ENCODE measurements at places on chromosomes 6 and 20.

DNA sequence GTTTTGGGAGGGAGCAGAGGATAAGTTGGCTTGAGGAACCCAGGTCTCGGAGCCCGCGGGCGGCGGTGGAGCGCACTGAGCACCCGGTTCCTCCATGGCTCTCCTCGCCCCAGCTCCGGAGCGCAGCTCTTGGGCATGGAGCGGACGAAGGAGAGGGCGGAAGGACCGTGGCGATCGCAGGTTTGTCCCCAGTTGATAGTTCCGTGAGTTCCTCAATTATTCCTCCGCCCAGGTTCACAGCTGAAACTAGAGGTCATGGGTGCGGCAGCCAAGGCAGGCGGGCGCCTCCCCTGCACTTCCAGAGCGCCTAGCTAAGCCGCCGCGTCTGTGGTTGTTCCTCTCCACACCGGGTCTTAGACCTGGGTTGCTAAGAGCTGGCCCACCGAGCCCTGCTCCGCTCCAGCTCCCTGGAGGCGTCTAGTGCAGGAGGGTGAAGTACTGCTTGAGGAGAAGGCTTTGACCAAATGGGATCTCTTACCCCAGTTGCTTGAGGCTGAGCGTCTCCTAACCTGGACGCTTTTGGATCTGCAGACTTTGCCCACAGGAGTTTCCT is at the start of gene HTR1B:
HTR1B (minus strand) TSS at position 184 of the 553 bp plus-strand sequence; CDS start at position 96, 88 bp downstream.
- peaks cover 9% of the 10 kb centered on the region for H3K4me1 ChIP-seq
- no peak within 1 kb of the TSS for H3K27ac ChIP-seq
- no peak for DNase-seq
- H3K4me3 ChIP-seq: no peak within 1 kb of the TSS
- peaks cover 14% of the 10 kb centered on the region for H3K27me3 ChIP-seq
- no peaks in the 10 kb centered on the region for H3K36me3 ChIP-seq

GRCh38 chr6:148257810-148258209 is 84.8 kb upstream of the SASH1 start:
- no peak overlapping the region for H3K4me3 ChIP-seq
- no peak overlapping the region for H3K27ac ChIP-seq
- DNase-seq: no peak
- H3K36me3 ChIP-seq: no peaks in the 10 kb centered on the region

DNA sequence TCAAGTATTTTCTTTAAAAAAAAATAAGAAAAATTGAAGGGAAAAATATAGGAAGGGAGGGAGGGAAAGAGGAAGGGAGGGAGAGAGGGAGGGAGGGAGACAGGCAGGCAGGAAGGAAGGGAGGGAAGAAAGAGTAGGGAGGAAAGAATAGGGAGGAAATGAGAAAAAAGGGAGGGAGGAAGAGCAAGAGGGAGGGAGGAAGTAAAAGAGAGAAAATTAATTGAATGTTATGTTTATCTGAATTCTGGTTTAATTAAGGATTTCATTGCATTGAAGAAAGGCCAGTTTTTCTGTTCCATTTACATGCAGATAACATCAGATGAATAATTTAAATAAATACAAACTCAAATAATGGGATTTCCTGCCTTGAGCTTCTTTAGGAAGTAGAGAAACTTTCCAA is 47.8 kb downstream of the TENT5A start:
- H3K36me3 ChIP-seq: no peaks in the 10 kb centered on the region
- H3K4me3 ChIP-seq: no peak overlapping the region
- no peaks in the 10 kb centered on the region for H3K4me1 ChIP-seq
- H3K27ac ChIP-seq: no peak overlapping the region
- no peaks in the 10 kb centered on the region for H3K27me3 ChIP-seq

GRCh38 chr6:138963119-138963518 is 24.9 kb downstream of the REPS1 start:
- no peaks in the 10 kb centered on the region for H3K27me3 ChIP-seq
- no peak overlapping the region for H3K4me3 ChIP-seq
- DNase-seq: no peak

DNA sequence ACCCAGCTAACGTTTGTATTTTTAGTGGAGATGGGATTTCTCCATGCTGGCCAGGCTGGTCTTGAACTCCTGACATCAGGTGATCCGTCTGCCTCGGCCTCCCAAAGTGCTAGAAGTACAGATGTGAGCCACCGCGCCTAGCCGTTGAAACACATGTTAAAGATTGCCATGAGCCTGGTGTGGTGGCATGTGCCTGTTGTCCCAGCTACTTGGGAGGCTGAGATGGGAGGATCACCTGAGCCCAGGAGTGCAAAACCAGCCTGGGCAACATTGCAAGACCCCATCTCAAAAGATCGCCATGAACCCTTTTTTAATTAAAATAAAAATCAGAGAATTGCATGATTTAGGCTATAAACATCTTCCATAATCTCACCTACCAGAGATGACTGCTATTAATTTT is 2.7 kb downstream of the EFCAB8 start:
- H3K4me3 ChIP-seq: no peak overlapping the region
- no peak overlapping the region for H3K27ac ChIP-seq
- no peaks in the 10 kb centered on the region for H3K36me3 ChIP-seq
- no peak for DNase-seq
- no peaks in the 10 kb centered on the region for H3K27me3 ChIP-seq

DNA sequence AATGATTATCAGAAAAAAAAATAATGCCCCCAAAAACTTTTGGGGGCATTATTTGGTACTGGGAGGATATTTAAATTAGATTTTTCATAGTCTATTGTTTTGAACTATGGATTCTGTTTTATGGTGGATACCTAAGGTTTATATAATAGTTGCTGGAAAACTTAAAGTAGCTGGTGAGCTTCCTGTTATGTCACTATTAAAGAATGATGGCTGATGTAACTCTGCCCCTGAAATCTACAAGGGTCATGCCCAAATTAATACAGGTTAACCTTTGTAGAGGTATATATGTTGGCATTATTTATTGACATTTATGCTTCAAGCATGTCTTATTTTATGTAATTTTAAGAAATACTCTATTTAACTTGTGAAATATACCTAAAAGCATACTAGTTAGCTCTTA is 25.3 kb upstream of the ERVFRD-1 start:
- peaks cover 4% of the 10 kb centered on the region for H3K36me3 ChIP-seq
- H3K27ac ChIP-seq: no peak overlapping the region
- no peaks in the 10 kb centered on the region for H3K4me1 ChIP-seq
- no peak for DNase-seq

- peaks cover 5% of the 10 kb centered on the region for H3K27me3 ChIP-seq
- DNase-seq: no peak
- H3K4me3 ChIP-seq: no peak overlapping the region
These were observed 15.2 kb upstream of the SSR1 start for GRCh38 chr6:7328243-7328642.

GRCh38 chr20:19740512-19740911 is 17.5 kb upstream of the RIN2 start:
- no peak overlapping the region for H3K4me3 ChIP-seq
- no peaks in the 10 kb centered on the region for H3K27me3 ChIP-seq
- H3K36me3 ChIP-seq: no peaks in the 10 kb centered on the region
- no peak for DNase-seq

- H3K4me3 ChIP-seq: peak overlapping the region; percentile 27
- DNase-seq: no peak
- no peak overlapping the region for H3K27ac ChIP-seq
- H3K36me3 ChIP-seq: no peaks in the 10 kb centered on the region
- H3K4me1 ChIP-seq: peaks cover 21% of the 10 kb centered on the region
These were observed 120.8 kb downstream of the OR2B2 start for GRCh38 chr6:27791182-27791943.

DNA sequence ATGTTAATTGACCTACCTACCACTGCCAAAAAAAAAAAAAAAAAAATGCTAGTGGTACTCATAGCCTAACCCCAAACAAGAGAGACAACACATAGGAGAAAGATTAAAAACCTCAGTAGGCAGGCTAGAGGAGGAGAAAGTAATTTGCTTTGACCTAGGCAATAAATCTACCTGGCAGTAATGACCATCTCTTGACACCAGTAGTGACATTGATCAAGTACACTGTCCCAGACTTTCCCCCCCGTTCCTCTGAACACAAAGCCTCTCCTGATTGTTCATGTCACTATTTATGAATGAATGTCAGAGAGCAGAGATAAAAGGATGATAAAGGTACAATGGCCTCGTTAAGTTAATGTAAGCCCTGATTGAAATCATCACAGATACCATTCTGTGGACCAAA is 746.8 kb downstream of the CBLN4 start:
- H3K27ac ChIP-seq: no peak overlapping the region
- H3K27me3 ChIP-seq: no peaks in the 10 kb centered on the region
- no peaks in the 10 kb centered on the region for H3K36me3 ChIP-seq
- no peaks in the 10 kb centered on the region for H3K4me1 ChIP-seq
- no peak for DNase-seq

DNA sequence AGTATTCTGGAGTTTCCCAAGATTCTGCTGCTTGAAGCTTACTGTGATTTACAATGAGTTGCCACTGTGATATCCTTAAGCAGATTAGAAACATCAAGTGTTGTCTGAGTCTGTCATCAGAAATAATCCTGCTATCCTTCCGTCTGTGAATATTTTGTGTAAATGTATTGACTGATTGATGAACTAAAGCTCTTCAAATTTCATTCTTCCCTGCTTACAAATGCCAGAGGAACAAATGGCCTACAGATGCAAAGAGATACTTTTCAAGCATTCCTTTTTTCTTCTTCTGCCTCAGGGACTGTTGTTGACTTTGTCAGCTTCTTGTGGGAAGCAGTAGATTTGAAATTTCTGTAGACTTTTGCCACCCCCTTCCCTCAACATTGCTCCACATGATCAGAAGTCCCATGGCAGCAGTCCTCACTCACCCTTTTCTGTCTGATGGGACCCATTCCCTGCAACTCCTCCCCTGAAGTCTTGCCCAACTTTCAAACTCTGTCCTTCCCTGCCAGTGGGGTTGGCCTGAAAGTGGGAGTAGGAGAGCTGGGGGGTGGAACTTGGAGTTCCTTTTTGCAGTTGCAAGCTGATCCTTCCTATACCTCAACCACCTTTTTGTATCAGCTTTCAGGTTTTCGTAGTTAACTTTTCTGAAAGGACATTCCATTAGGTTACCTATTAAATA is 38.5 kb upstream of the MLIP start:
- no peak overlapping the region for H3K27ac ChIP-seq
- H3K4me3 ChIP-seq: no peak overlapping the region
- no peaks in the 10 kb centered on the region for H3K4me1 ChIP-seq
- H3K36me3 ChIP-seq: no peaks in the 10 kb centered on the region
- no peak for DNase-seq

DNA sequence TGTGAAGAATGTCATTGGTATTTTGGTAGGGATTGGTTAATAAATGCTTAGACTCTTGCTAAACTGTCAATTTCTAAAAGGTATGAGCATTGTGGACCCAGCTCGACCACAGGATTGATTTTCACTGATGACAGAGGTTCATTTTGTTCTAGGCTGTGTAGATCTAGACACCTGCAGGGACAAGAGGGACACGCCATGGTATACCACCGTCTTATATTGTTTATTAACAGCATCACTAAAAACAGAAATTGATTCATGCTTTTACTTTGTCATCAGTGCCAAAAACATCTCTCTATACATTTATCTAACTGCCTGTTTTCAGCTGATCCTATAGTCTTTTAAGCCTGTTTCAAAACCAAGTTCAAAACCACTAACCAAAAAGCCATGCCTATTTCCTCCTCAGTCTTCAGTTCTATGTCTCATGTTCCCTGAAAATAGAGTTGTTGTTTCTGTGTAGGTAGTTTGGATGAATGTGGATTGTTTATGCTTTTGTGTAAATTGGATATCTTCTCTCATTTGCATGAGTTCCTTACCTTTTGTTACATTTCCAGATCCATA is 109.8 kb downstream of the JAG1 start:
- no peak for DNase-seq
- H3K4me3 ChIP-seq: no peak overlapping the region
- no peaks in the 10 kb centered on the region for H3K27me3 ChIP-seq
- H3K36me3 ChIP-seq: no peaks in the 10 kb centered on the region

GRCh38 chr6:41344876-41345275 is 9.5 kb downstream of the NCR2 start:
- peak; percentile 40 for DNase-seq
- H3K4me1 ChIP-seq: peaks cover 17% of the 10 kb centered on the region
- no peaks in the 10 kb centered on the region for H3K36me3 ChIP-seq

- no peak overlapping the region for H3K27ac ChIP-seq
- no peak overlapping the region for H3K4me3 ChIP-seq
- no peaks in the 10 kb centered on the region for H3K27me3 ChIP-seq
These were observed 276.8 kb downstream of the NKAIN2 start for GRCh38 chr6:124080483-124080882.

DNA sequence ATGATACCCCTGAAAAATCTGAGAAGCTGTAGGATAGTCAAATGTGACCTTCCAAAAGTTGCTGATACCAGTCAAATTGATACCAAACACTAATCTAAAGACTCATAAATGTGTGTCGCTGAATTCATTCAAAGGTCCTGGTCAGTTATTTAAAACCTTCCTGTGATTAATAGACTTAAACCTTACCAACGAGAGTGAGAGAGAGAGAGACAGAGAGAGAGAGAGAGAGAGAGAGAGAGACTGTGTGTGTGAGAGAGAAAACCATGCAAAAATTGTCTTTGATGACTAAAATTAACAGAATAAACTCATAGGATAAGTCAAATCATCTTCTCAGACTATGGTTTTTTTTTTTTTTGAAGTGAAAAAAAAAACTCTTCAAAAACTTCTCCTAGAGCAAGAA is 370.9 kb upstream of the HS3ST5 start:
- no peaks in the 10 kb centered on the region for H3K36me3 ChIP-seq
- DNase-seq: no peak
- no peak overlapping the region for H3K27ac ChIP-seq
- no peaks in the 10 kb centered on the region for H3K27me3 ChIP-seq

- H3K36me3 ChIP-seq: no peaks in the 10 kb centered on the region
- no peak for DNase-seq
- H3K4me3 ChIP-seq: no peak overlapping the region
- H3K27ac ChIP-seq: no peak overlapping the region
- no peaks in the 10 kb centered on the region for H3K27me3 ChIP-seq
These were observed 21.9 kb downstream of the CAP2 start for GRCh38 chr6:17415321-17415720.

- H3K27ac ChIP-seq: no peak overlapping the region
- no peaks in the 10 kb centered on the region for H3K27me3 ChIP-seq
- H3K4me3 ChIP-seq: no peak overlapping the region
- H3K36me3 ChIP-seq: no peaks in the 10 kb centered on the region
- H3K4me1 ChIP-seq: no peaks in the 10 kb centered on the region
These were observed 210.2 kb upstream of the ECI2 start for GRCh38 chr6:4345543-4345942.

GRCh38 chr6:147941143-147941542 is 401.5 kb upstream of the SASH1 start:
- H3K36me3 ChIP-seq: no peaks in the 10 kb centered on the region
- no peak for DNase-seq
- no peaks in the 10 kb centered on the region for H3K4me1 ChIP-seq
- H3K27ac ChIP-seq: no peak overlapping the region

Data from CD4-positive, alpha-beta memory T cell (primary cell).